ENCODE measurements at places on chromosomes 13 and 19. TPM values are rescaled to one million over a fixed set of nuclear protein-coding genes. Genes with fewer than 3 reads are reported as not detected.

DNA sequence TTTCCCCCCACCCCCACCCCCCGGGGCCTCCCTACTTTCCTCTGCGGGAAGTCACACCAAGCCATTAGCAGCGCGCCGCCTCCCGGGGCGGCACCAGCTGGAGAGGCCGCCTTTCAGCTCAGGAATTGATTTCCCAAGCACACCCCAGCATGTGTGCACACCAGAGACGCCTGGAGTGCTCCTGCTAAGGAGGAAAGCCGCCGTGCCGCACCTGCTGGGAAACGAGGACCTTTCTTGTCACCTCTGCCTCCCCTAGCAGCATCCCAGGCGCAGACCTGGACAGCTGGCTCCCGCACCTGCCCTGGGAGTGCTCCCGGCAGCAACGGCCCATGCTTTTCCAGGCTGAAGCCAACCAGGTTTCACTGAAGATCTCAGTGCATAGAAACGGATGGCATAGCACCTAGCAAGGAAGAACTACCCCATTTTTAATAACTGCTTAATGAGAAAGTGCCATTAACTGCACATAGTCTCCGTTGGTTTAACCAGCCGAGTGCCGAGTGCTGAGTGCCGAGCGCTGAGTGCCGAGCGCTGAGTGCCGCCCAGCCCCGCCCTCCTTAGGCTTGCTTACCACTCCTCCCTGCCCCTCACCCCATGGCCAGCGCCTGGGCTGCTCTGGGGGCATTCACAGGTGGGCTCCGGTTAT is 165.0 kb downstream of the USP12 start:
- DNase-seq, result no peak

- no peak for DNase-seq
Measured at GRCh38 chr19:53147645-53148044, 11.2 kb downstream of the ZNF347 start.

DNA sequence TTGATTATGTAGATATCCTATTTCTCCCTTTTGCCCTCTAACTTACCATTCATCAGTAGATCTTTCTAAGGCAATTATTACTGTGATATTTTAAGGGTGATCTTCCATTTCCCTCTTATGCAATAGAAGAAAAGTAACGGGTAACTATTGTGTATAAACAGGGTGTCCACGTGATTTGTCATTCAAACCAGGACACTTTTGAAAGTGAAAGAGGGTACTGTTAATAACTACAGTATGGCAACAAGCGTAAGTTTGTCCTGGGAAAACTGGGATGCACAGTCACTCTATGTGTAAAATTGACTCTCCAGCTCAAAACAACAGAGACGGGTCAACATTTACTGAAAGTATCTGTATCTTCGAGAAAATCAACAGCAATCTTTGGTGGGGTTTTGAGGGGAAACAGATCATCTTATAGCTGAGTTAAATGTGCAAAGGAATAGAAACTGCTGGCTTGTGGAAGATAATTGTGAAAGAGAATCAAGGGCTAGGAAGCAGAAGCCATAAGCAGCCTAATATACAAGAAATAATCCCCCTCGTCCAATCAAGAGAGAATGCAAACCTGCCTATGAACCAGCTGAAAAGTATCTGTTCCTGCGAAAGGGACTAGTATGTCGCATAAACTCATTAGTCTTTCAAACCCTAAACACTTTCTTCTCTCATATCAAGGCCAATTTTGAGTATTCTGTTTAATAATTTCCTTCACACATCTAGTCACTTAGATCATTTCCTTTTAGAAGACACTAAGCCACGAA is 126.7 kb downstream of the FOXO1 start:
- DNase-seq, result no peak

GRCh38 chr19:49862391-49863253 is 4.8 kb downstream of the PNKP start:
- no peak for DNase-seq

DNA sequence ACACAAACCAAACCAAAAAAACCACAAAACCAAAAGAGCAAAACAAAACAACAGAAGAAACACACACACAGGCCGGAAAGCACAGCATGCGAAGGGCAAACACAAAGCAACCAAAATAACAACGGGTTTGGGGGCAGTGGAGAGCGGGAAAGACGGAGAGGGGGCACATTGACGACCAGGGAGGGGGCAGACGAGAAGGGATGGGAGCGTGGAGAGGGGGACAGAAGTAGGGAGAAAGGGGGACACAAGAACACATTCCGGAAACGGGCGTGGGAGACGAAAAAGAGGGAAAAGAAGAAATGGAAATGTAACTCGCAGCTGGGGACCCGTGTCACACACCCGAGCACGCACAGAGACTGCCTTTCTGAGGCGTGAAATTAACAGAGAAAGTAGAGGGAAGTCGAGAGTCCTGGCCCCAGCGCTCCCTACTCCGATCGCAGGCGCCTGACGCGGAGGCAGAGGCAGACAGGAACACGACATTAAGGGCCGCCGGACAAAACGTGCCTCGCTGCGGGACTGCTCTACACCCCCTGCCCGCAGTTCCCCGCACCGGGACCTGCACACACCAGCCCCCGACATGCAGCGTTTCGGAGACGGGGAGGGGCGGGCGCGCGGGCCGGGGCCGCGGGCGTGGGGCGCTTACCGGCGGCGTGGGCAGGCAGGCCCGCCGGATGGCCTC is 652 bp downstream of the POU4F1 start:
- no peak for DNase-seq

GRCh38 chr19:373391-374182 is 29.0 kb upstream of the MIER2 start:
- no peak for DNase-seq

- no peak for DNase-seq
Measured at GRCh38 chr19:18430417-18431144, 7.4 kb downstream of the ISYNA1 start.

DNA sequence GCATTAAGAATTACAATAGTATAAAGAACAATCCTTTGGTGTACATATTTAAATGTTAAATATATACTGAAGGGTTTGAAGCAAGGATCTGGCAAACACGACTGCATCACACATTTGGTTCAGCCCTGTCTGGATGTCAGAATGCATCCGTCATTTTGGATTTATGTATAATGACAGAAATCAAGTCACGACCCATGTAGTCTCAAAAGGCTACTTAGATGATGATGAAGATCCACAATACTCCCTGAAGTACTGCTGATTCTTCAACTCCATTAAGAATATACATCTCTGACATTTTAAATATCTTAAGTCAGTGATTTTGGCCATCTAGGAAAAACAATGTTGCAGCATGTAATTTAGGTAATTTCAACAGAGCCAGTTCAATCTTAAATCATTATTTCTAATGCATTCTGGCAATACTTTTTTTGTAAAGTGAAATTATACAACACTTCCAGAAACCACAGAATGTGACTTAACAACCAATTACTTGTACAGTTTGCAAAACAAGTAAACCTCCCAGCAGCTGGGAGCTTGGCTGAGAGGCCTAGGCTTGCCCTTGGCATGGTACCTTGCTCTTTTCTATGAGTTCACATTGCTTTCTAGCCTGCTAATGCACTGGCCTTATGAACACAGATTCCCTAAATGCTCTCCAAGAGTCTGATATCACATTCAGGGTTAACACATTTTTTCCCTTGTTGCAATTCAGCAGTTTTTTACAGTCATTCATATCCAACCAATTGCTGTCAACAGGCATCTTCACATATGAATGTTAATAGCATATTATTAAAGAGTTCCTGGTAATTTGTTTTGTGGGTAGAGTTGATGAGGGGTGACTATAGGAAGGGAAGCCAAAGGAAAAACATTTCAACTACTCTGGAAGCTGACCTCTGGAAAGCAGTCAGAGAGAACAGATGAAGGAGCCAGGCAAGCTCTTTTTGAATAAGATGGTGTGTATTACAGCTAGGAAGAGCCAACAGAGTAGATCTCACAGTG is 175.2 kb downstream of the ENOX1 start:
- no peak for DNase-seq

GRCh38 chr19:45446295-45446694 is 21.5 kb upstream of the FOSB start:
- no peak for DNase-seq

- no peak for DNase-seq
Measured at GRCh38 chr19:2618611-2619010, 83.9 kb downstream of the GNG7 start.

GRCh38 chr13:112954488-112955270 is 14.3 kb upstream of the MCF2L start:
- no peak for DNase-seq

- peak; percentile 41 for DNase-seq
Measured at GRCh38 chr13:98842858-98843481, 90.5 kb upstream of the SLC15A1 start.

GRCh38 chr13:114065926-114066774 is 66.3 kb downstream of the RASA3 start:
- no peak for DNase-seq

DNA sequence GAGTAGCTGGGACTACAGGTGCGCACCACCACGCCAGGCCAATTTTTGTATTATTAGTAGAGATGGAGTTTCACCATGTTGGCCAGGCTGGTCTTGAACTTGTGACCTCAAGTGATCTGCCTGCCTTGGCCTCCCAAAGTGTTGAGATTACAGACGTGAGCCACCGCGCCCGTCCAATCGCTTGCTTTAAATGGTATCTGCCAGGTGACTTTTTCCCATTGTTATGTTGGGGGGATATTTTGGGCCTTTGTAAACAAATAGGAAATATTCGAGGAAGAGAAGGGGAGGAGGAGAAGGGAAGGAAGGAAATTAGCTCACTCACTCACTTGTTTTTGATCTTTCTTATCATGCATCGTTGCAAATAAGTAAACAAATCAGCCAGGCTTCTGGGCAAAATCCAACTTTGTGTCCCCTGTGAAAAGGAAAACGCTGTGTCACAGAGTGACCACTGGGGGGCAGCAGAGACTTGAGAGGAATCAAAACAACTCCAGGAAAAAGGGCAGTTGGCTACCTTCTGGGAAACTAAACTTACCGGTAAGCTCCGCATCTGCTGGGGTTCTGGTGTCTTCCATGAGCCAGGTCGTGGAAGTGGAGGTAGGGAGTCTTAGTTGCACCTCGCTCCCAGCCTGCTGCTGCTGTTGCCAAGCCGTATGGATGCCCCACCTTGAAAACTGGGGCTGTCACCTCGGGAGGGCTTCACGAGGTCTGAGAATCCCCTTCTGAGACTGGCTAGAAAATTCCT is 9.3 kb upstream of the RANBP3 start:
- DNase-seq, result peak; percentile 54

DNA sequence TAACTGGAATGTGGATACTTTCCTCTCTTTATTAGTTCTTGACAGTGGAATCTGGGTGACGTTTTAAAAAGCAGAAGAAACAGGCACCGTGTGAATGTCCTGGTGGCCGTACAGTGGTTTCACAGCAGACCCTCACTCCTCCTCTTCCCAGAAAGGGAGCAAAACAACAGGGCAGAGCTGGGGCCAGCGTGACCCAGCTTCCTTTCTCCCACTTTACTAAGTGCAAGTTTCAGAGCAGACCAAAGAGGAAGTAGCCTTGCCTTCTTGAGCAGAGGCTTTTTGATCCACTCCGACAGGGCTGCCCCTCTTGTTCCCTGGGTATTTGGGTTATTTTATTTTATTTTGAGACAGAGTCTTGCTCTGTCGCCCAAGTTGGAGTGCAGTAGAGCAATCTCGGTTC is 19.6 kb upstream of the C19orf33 start:
- no peak for DNase-seq

GRCh38 chr19:21843081-21843480 is 7.1 kb upstream of the ZNF43 start:
- no peak for DNase-seq

- peak; percentile 50 for DNase-seq
Measured at GRCh38 chr19:10812902-10813404, 23.1 kb downstream of the TMED1 start.

DNA sequence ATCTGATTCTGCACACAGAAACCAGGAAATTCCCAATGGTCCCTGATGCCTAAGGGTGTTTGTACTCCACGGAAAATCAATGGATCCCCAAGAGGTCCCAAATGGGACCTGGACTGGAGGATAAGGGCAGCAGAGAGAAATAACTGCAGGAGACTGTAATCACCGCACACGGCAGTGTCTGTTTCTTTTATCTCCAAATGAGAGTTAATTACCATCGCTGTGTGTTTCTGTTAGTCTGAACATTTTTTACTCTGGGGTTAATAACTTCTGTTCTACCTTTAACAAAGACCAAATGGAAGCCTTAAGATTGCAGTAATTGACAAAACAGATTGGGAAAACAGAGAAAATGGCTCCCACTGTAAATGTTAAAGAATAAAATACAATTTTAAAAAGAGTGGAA is 320.9 kb downstream of the DCLK1 start:
- DNase-seq, result no peak

DNA sequence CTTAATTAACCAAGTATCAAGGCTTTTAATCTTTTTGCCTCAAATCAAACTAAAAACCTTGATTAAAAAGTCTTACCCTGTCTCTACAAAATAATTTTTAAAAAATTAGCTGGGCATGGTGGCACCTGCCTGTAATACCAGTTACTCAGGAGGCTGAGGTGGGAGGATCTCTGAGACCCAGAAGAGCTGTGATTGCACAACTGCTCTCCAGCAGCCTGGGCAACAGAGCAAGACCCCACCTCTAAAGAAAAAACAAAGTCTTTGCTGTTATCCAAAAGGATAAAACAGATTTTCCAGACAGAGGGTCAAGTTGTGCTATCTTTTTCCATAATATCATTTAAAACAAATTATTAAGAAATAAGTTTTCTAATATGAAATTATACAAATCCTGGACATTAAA is 26.8 kb upstream of the CEBPG start:
- DNase-seq, result no peak

NBEA gene
- total RNA-seq, result 4.1 TPM

DMAC2 gene
- 50.2 TPM for total RNA-seq

CYP4F3 gene
- total RNA-seq, result not detected

SHFL gene
- total RNA-seq, result 51.5 TPM

TPT1 gene
- 1,954 TPM for total RNA-seq

DCLK1 gene
- 2.2 TPM for total RNA-seq

CRX gene
- not detected for total RNA-seq

ATP11A gene
- total RNA-seq, result 62.1 TPM
